ENCODE measurements at places on chromosomes 16 and 17.

GRCh38 chr17:17840751-17841591 is 4.2 kb upstream of the SREBF1 start:
- DNase-seq, result no peak

- DNase-seq, result no peak
Measured at GRCh38 chr16:4935241-4935855, 1.6 kb downstream of the PPL start.

GRCh38 chr17:29622337-29623282 is at the start of gene CORO6:
CORO6 (minus strand) TSS chr17:29622912; CDS start chr17:29621421, 1,491 bp downstream.
- no peak for DNase-seq

DNA sequence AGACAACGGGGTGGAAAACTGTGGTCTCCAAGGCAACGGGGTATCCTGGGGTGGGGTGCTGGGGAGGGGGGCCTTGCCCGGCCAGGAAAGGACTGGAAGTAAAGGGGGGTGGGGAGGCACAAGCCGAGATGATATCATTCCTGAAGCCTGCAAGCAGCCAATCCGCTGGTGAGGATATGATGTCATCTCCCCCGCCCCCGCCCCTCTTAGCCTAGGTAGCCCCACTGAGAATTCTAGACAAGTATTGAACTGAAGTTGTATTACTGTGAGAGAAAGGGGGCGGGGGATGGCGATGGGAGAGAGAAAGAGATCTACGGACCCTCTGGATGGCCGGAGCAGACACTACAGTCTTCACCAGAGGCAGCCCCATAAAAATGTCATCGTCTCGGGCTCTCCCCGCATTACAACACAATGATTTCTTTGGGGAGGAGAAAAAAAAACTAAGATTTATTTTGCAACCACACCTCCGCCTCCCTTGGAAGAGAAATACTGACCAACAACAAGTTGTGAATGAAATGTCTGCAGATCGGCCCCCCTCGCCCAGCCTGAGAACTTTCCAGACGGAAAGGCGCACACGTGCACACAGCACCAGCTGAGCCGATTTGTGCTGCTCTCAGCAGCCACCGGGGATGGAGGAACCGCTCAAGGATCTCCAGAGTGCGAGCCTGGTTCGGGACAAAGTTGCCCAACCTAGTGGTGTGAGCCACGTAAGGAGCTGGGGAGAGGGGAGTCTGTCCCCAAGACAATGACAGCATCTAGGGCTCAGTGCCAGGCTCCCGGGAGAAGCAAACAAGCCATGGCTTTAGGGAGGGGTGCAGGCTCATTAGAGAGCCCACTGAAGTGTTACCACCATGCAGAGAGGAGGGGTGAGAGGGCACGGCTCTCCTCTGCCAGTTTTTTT is 222.1 kb downstream of the SOX9 start:
- DNase-seq, result no peak

DNA sequence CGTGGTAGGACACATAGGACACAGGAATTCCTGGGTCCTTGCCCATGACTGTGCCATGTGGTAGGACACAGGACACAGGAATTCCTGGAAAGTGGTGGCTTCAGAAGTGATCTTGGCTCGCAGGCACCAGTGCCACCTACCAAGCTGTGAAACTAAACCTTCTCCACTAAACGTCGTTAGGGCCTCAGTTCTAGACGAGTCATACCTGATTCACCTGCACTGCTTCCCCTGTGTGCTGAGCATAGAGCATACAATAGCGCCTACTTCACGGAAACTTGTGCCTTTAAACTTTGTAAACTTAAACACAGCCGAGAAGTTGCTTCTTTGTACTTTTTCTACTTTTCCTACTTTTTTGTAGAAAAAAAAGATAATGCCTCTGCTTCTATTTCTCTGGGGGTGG is 4.8 kb downstream of the SOX8 start:
- no peak for DNase-seq

GRCh38 chr16:53849585-53849984 is 145.6 kb downstream of the FTO start:
- no peak for DNase-seq

DNA sequence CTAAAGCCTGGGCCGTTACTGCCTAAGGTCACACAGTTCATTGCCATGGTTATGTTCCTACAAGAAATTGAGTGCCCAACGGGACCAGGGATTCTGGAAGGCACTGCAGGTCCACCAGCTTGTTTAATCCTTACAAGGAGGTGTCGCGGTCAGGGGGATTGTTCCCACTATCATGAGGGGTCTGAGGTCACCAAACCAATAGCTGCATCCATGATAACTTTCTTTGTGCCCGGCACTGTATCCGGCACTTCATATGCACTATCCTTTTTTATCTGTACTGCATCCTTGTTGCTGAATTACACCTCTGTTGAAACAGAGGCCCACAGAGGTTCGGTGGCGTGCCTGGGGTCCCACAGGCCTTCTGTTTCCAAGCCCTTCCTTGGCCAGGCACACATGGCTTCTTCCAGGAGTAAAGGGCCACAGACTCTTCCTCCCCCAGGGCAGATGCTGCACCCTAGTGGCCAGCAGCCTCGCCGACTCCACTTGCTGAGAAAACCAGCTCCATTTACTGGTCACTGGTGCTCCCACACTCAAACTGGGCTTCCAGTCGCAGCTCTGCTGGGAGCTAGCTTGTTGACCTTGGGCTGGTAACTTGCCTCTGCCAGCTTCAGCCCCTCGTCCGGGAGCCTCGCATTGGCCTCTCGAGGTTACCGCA is 82.0 kb upstream of the PLCG2 start:
- no peak for DNase-seq

DNA sequence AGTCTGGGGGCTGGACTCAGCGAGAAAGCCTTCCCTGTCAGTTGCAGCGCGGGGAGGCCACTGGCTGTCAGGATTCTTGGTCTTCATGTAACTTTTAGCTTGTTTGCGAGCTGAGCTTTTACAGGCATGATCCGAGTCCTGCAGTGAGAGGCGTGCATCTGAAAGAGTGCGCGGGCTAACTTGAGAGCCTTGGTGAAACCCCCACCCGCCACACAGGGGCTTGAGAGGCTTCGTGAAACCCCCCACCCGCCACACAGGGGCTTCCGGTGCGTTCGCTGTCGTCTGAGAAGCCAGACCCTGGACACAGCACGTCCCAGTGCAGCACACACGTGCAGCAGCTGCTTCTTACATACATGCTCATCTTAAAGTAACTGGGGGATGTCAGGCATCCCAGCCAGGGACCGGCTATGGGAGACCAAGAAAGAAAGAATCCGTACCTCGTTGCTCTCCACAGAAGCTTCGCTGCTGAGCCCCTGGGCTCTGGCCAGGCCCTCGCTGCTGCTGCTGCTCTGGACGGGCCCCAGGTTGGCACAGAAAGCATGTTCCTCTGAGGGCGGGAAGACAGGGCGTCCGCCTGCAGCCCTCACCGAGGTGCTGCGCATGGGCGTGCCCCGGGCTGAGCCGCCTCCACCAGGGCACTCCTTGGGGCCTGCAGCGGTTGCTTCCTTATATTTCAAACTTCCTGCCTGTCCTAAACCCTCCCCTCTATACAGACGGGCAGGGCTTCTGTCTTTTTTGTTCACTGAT is 7.8 kb downstream of the NUDT16L1 start:
- no peak for DNase-seq

- no peak for DNase-seq
Measured at GRCh38 chr16:87860553-87861299, 8.6 kb downstream of the SLC7A5 start.

DNA sequence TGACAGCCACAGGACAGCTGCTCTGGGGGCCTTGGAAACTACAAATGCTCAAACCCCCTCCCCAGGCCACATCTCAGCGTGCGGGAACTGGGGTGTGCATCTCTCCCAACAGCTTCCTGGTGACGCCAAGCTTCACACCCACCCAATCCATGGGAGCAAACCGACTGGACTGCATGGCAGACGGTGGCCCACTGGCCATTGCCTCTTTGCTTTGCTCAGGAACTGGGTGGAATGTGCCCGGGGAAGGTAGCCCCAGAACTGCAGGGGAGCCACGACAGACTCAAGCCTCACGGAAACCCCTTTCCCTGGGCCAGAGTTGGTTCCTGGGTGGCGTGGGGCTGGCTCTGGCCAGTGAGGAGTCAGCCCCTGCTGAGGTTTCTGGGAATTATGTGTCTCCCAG is 5.2 kb upstream of the C16orf95 start:
- no peak for DNase-seq

- no peak for DNase-seq
Measured at GRCh38 chr16:15464401-15465186, 30.2 kb downstream of the BMERB1 start.

- no peak for DNase-seq
Measured at GRCh38 chr16:21117567-21117966, 33.1 kb downstream of the DNAH3 start.

All from fibroblast of skin of left quadriceps (primary cell).